NCI-H2171 treated with DMSO at 0.1 percent for 48 hours (cell line): ENCODE measurements at places on chromosomes 7 and 10.
A peak's percentile ranks its signal among the peaks of the same experiment; 100 is the strongest.

GRCh38 chr7:117724898-117725297 lies 148.3 kb downstream of the CTTNBP2 start:
- DNase-seq = no peak

DNA sequence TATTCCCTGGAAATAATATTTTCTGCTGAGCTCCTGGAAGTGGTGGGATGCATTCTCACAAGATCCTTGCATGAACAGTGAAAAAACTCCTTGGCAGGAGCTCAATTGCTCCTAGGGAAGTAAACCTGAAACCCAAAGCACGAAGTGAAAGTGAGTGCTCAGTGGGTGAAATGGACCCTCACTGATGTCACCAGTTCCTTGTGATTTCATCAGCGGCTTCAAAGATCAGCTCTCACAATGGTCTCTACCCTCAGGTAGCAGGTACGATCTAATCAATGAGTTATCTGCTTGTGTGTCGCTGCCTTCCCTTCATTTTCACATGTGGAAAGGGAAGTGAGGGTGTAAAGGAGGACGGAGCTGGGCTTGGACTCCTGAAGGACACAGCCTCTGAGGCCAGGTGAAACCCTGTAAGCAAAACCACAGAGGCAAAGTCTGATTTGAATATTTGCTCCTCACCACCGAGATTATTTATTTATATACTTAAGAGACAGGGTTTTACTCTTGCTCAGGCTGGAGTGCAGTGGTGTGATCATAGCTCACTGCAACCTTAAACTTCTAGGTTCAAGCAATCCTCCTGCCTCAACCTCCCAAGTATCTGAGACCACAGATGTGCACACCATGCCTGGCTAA lies 255.4 kb upstream of the LYZL1 start:
- no peak for DNase-seq

- no peak for DNase-seq
Measured at GRCh38 chr10:114553436-114553835, 104.6 kb downstream of the ABLIM1 start.

- DNase-seq = peak; percentile 3
Measured at GRCh38 chr7:64887756-64888508, 15.1 kb upstream of the ZNF273 start.

GRCh38 chr10:77782328-77783061 lies 144.1 kb downstream of the DLG5 start:
- DNase-seq = no peak

DNA sequence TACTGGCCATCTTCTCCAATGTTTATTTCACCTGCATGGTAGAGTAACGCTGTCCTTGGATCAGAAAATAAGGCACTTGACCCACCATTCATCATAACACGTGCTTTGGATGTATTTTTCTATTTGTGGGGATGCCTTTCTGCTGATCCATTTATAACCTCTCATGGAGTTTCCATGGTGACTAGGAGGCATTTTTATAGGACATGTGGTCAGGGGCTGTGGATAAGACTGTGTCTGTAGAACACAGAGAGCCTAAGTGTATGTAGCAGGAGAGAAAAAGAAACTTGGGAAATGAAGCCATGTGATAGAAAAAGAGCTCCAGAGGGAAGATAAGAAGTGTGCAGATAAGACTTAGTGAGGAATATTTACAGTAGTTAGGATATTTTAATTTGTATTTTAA lies 184.2 kb downstream of the POU6F2 start:
- DNase-seq = no peak

- DNase-seq = no peak
Measured at GRCh38 chr10:17227367-17228090, 512 bp upstream of the VIM start.

- peak; percentile 77 for DNase-seq
Measured at GRCh38 chr10:125160856-125161706, 718 bp upstream of the CTBP2 start.

DNA sequence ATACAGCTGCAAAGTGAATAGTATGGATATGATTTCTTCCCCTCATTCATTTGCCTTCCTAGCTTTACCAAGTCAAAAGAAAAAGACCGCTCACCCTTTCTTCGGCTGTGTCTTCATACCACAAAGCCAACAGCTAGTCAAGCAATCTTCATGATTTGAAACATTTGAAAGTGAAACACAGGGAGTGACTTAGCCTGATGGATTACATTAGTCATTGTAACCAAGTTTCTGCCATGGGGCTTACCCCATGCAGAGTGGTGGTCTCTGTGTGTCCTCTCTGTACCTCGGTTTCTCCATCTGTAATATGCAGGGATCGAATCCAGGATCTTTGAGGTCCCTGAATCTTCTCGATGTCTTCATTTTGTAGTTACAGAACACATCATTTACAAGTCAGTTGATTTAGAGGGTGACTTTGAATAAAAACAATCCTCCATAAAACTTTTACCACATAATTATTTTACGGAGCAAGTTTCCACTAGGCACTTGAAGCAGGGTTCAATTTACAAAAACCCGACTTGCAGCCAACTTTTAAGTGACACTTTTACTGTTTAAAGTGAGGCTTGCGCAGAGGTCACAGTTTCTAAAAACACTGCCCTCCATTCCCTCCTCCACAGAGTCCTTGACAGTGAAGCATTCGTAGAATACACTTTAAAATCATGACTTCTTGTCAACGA lies 2.2 kb upstream of the LGI1 start:
- DNase-seq = no peak

- no peak for DNase-seq
Measured at GRCh38 chr10:3136763-3137611, 35.6 kb downstream of the PITRM1 start.

- no peak for DNase-seq
Measured at GRCh38 chr10:6347391-6347951, 144.7 kb downstream of the PFKFB3 start.

GRCh38 chr10:128972036-128972405 lies 495.0 kb upstream of the MGMT start:
- no peak for DNase-seq

DNA sequence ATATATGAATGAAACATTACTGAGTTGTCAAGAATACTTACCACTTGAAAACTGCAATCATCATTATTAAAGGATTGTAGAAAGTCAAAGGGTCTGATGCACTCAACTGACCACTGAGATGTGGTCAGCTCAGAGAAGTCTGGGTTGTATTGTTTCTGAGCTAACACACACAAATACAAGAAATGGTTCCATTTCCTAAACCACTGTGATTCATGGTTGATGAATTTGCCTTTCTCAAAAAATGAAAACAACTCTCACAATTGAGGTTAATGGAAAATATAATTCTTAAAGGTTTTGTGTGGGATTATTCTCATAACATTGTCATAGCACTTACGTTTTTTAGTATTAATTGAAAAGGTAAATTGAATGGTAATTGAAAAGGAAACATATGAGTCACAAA lies 45.6 kb upstream of the TAS2R16 start:
- no peak for DNase-seq

DNA sequence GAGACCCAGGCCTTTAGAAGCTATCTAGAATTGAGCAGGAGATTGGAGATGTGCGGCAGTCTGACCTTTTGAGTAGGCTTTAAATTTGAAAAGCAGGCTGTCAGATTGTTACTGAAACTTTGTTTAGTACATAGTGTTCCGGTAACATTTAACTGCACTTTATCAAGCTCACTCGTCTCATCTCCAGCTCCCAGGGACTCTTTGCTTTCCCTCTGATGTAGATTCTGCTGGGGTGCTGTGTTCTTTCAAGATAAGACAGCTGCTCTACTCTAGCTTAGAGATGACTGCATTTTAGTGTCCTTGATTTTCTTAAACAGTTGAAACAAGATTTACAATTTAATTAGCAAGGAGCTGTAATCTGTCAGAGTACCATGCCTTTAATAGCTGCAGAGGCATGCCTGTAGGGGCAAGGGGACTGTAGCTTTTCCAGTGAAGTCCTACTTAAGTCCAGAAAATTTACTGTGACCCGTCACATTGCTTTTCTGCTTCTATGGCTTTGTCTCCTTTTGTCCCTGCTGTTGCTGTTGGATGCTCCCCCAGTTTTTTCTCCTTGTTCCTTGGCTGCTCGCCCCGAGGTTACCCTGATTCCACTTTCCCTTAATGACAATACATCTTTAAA lies 56.4 kb upstream of the MTPN start:
- no peak for DNase-seq

DNA sequence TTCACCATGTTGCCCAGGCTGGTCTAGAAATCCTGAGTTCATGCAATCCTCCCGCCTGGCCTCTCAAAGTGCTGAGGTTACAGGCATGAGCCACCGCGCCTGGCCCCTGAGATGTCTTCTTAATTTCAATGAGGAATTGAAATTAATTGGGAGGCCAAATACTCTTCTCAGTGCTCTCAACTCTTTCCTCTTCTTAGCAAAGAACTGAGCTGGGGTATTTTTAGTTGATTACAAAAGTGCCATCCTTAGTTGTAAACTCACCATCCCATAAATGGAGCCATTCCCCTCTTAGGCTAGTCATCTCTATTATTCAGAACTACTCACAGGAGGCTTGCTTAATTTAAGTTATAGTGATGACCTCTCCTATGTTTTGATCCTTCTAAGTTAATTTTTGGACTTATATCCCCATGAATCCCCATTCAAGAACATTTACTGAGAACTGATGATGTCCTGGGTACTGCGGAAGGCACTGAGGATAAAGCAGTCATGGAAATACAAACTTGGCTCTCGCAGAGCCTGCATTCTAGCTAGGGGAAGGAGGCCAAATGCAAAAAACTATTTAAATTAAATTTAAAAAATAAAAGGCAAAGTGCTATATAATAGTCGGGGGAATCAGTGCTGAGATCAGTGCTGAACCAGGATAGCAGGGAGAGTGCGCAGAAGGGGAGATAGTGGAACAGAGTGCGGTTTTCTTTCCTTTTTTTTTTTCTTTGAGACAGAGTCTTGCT lies 145.3 kb downstream of the SFMBT2 start:
- DNase-seq = no peak

DNA sequence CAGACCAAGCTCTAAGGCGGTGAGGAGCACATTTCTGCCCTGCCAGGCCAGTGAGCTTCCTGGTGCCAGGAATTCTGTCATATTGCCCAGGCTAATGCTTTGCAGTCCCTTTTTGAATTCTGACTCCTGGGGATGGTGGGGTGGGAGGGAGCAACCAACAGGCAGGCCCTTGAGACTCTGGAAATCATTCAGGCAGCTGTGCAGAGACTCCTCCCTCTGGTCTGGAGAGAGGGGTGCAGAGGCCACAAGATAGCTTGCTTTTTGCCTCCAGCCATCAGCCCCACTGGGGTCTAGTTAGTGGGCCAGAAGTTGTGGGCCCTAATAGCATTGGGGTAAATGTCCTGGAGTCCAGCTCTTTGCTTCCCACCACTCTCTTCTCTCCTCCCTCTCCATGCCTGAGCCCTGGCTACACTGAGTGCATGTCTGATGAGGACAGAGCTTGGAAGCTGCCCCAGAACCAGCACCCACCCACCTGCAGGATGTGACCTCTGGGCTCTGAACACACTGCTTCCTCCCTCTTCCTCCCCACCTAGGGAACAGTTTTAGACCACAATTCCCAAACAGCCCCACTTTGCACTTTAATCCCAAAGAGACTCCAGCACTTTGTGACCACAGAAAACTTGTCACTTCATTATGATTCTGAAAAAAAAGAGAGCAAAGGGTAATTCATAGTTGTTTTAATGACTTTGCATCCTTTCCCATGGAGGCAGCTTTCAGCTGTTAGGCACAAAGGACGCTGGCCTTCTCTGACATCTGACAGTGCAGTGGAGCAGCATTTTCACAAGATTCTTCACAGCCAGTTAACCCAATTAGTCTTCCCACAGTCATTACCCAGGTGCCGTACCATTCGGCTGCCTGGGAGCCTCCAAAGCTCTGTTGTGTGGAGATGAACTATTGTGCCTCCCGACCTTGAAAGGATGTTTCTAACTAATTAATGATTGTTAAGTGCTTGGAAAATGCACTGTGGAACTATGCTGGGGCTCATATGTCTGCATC lies 262.5 kb downstream of the TRIL start:
- DNase-seq = no peak

DNA sequence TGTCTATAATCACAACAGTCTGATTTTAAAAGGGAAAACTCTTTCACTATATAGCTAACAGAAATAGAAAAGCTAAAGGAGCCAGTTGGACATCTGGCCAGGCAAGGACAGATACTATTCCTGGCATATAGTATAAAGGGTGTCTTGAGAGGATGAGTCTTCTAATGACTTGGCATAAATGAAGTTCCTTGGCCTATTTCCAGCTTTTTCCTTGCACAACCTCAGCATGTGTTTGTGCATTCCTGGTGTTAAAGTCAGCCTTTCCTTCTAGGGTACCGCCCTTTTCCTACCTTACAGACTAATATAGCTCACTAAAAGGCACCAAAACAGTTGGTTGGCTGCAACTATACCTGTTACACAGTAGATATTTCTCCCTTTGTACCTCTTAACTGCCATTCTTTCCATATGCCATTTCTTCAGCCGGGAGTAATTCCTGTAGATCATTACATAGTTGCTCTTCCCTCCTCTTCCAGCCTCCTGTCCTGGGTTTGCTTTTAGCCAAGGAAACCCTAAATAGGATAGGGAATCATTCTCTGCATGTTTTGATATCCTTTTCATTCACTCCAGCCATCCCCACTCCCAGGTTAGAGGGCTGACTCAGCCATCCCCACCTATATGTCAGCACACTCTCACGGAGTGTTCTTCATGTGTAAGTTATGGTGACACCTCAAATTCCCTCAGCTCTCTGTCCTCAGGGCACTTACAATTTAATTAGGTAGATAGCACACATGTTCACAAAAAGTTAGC lies 102.1 kb upstream of the MDFIC start:
- DNase-seq = peak; percentile 26

GRCh38 chr7:113915956-113916355 lies 2.9 kb downstream of the PPP1R3A start:
- no peak for DNase-seq

DNA sequence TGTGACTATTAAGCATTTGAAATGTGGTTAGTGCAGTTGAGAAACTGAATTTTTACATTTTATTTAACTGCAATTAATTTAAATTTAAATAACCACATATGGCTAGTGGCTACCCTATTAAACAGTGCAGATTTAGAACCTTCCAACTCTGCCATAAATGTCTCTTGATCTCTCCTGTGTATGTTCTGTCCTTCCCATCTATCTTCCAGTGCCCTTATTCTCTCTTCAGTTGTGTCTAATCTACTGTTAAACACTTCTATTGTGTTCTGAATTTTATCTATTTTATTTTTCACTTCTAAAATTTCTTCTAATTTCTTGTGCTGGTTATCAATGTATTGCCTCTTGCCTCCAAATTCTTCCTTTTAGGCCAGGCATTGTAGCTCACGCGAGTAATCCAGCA lies 105.0 kb downstream of the CUL2 start:
- no peak for DNase-seq

- DNase-seq = peak; percentile 26
Measured at GRCh38 chr7:69429911-69430383, 168.3 kb upstream of the AUTS2 start.
